Stimulated activated CD8-positive, alpha-beta memory T cell treated with anti-CD3 and anti-CD28 coated beads, Interleukin-2, amount 100 ng/mL, for 48 hours (primary cell): ENCODE measurements at places on chromosomes 6 and 20.
A peak's percentile ranks its signal among the peaks of the same experiment; 100 is the strongest.

DNA sequence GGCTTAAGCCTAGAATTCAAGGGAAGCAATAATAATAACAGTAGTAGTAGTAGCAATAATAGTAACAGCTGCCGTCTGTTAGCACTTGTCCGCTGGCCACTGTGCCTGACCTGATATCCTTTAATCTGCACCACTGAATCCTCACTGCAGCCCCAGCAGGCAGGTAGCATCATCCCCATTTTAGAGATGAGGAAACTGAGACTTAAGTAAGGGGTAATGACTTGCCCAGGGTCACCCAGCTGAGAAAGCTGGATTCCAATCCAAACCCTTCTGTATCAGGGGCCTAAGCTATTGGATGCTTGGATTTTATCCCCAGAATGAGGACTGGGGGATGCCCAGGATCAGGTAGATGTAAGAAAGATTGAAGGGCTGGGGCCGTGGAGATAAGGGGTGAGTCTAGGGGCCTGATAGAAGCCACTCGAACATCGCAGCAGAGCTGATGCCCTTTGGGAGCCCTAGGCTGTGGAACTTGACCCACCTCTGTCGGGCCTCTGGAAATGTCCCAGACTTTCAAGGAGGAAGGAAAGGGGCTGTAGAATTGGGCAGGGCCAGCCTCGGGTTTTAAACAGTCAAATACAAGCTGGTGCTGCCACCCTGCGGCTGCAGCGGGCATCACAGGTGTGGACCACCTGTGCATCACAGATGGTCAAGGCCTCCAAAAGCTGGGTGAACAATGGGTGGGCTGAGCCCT, 102.1 kb upstream of the MYL9 start:
- peak; percentile 50 for DNase-seq

DNA sequence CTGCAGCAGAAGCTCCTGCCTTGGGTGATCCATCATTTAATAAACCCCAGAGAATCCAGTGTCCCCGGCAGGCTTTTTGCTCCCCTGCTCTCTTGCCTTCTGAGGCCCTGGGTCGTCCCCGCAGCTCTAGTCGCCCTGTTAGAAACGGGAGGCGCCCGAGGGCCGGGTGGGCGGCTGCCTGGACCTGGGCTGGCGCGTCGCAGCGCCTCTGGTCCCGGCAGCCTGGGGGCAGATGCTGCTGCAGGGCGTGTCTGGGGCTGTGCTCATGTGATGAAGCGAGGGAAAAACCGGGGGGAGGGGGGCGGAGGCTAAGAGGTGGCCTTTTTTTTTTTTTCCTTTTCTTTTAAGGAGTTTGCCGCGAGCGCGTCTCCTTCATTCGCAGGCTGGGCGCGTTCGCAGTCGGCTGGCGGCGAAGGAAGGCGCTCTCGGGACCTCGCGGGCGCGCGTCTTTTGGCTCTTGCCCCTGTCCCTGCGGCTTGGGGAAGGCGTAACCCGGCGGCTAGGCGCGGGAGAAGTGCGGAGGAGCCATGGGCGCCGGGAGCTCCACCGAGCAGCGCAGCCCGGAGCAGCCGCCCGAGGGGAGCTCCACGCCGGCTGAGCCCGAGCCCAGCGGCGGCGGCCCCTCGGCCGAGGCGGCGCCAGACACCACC, 394 bp downstream of the AKAP12 start:
- peak; percentile 52 for DNase-seq

- DNase-seq: no peak
Observed at GRCh38 chr6:161406646-161407045, 132.8 kb upstream of the AGPAT4 start.

DNA sequence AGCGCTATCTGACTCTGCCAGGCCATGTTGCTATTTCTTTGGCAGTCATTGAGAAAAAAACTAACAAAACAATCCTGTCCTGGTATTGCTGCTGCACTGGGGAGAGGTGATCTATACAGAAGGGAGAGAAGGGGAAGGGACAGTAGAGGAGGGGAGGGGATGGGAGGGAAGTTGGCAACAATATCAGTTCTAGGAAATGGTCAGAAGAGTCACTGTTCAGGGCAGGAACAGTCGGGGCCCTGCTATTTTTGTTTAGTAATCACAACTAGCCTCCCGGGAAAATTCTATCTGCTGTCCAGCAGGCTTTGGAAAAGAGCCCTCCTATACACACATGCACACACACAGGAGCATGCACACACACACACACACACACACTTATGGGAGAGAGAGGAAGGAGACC, 142.3 kb upstream of the CARMIL1 start:
- DNase-seq: no peak

GRCh38 chr6:110938171-110938570, 20.3 kb upstream of the GTF3C6 start:
- no peak for DNase-seq

DNA sequence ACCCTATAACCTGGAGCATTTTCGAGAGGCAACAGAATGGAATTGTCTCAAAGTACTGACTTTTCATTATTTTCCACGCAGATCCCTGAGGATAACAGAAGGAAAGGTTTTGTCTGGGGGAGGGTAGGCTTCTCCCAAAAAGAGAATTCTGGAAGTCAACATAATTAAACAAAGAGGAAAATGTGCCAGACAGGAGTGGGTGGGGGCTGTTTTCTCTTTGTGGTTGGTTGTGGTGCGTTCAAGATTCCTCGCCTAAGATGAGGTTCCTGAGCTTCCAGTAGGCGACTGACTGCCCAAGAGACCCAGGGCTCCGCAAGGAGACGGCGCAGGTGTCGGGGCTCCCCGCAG, 70.4 kb downstream of the SOX4 start:
- DNase-seq: no peak

DNA sequence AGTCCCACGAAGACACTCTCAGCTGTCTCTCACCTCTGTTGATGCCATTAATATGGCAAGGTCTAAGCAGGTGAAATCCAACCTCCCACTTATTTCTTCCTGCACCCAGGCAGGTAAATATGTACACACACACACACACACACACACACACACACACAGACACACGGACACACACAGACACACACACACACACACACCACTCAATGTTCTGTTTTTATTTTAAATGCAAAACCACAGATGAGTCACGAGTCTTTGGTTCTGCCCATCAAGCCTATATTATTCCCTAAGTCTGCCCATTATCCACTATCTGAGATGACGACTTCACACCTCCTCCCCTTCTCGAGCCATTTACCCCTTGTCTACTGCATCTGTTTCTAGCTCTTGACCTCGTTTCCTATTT, 344.7 kb downstream of the CDH26 start:
- DNase-seq: no peak

GRCh38 chr20:23309781-23310180, 40.8 kb upstream of the NXT1 start:
- no peak for DNase-seq

- no peak for DNase-seq
Observed at GRCh38 chr20:37503256-37503927, 17.7 kb upstream of the NNAT start.

DNA sequence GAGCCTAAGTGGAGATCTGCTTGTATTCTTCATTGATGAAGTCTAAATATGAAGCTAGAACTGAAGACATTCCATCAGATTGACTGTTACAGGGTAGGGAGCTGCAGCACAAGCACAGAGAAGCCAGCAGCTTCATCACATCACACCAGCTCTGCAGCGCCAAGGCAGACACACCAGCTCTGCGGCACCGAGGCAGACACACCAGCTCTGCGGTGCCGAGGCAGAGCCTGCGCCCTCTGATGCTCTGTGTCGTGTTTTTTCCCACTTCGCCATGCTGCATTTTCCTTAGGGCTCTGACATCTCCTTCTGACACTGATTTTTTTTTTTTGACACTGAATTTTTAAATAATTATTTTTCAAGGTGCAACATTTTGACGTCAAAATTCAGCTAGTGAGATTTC, 784 bp downstream of the BTNL2 start:
- DNase-seq: no peak

- DNase-seq: no peak
Observed at GRCh38 chr6:105882828-105883227, 203.3 kb upstream of the PRDM1 start.

DNA sequence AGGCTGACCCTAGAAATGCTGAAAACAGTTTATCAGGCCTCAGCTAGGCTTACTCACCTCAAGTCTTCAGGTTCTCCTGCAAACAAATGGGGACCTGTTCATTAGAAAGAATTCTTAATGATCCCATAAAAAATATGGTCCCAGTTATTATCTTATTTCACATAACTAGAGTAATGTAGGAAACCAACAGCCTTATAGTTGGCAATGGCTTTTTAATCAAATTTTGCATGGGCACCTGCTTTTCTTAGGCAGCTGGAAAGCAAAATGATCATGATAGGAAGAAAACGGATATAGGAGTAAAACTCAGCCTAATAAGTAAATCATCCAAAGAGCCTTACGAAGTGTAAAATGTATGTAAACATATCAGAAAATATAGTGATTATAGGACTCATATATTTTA, 1.3 kb downstream of the NRSN1 start:
- no peak for DNase-seq

GRCh38 chr6:4039348-4039747, 39.6 kb downstream of the FAM217A start:
- DNase-seq: no peak

DNA sequence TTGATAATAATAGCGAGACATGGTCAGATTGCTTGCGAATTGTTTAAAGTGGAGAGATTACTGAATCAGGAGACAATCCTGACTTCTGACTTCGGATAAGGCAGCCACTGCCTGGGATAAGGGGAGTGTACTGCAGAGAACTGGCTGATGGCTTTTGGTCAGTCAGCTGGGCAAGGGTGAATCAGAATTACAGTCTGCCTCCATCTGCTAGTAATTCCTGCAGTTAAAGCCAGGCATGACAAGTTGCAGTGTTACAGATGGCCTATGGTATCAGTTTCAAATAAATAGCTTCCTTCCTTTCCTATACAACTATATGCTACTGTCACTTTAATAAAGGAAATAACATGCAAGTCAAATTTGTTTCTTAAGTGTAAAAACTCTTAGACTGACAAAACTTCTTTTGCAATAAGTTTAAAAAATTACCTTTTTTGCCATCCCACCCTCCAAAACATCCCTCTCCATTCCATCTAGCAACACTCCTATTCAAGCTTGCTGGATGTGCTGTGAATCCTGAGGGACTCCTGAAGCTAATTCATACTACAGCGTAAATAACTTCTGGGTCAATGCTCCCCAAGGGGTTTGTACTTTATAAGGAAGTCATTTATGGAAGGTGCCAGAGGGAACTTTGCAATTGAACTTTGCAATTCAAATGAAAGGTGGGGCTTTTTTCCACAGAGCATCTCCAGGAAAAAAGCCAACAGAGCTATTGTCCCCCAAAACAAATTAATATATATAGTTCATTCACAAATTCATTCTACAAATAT, 245.2 kb downstream of the ADGRB3 start:
- no peak for DNase-seq

DNA sequence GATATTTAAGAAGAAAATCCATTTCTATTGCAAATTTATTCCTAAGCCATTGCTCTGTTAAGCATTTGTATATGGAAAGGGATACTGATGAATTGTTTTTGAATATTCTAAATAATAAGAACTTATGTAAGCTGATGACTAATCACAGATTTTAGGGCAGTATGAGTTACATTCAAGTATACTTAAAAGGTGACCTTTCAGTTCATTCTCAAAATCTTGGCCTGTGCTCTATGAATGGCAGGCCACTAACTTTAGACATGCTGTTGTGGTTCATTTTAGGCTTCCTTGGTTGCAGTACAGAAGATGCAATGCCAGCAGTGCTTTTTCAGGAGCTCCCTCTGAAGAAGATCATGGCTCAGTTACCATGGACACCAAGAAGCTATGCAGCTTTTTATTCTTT, 380.4 kb downstream of the CENPW start:
- DNase-seq: no peak

- DNase-seq: no peak
Observed at GRCh38 chr6:91683240-91683639, 1096.4 kb upstream of the MAP3K7 start.
